ENCODE measurements at places on chromosomes 6 and 20.

GRCh38 chr20:37938181-37938750, 35.3 kb downstream of the VSTM2L start:
- no peak for DNase-seq

DNA sequence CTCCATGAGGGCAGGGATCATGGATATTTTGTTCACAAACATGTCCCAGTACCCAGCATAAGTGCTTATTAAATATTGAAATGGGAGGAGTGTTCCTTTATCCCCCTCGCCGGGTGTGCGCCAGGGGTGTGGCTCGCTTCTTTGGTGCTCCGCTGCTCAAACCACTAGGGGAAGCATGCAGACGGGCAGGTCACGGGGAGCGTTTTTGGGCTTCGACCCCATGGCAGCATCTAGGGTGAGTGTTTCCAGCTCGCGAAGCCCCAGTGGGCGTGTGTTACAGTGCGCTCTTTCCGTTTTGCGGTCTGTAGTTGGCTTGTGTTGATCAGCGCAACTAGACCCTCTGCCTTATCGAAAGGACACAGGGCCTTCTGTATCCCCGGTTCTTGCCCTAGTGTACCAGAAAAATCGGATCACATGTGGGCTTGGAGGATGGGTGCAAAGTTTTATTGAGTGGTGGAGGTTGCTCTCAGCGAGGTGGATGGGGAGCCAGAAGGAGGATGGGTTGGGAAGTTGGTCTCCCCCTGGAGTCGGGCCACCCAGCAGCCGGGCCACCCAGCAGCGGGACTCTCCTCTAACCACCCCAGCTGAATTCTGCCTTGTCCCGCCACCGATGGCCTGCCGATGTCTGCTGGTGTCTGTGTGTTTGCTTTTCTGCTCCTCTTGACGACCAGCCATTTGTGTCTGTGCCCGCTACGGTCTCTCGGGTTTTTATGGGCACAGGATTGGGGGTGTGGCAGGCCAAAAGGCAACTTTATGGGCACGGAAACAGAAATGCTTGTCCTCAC, 43.2 kb upstream of the OGFRL1 start:
- no peak for DNase-seq

DNA sequence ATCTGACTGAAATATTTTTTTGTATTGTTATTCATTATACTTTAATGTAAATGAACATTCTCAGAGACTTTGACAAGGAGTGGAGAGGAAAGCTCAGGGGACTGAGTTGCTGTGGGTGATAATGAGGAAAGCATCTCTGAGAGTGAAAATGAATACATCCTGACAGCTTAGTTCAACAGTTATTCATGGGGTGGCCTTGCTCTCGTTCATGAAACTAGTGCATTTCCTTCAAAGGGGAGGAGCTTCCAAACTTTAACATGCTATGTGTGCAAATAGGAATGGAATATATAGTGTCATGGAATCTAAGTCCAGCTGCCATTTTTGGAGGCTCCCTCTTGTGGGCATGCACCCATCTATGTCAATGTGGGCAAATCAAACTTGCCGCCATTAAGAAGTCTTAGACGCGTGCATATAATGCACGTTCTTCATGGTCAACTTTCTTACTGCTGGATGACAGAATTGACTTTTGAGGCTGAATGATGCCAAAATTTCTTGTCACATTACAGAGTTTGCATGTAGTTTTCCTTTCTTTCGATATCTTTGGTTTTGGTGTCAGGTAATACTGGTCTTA, 124.3 kb upstream of the TMEM170B start:
- DNase-seq, result no peak

DNA sequence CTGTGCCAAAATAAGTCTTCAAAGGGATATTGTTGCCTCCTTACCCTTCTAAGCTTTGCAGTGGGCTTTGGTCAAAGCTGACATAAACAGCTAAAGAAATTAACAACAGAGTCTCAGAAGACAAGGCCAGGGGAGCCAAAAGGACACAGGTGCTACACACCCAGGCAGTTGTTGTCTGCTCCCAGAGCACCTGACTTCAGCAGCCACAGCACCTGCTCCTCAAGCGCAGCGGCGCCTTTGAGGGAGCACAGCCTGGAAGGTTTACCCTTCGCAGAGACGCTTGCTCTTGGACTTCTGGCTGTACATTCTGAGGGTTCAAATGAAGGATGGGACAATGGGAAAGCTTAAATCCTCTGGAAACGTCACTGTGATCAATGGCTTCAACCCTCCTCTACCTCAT, 16.6 kb downstream of the B4GALT5 start:
- no peak for DNase-seq

GRCh38 chr6:40891131-40891530, 147.9 kb downstream of the UNC5CL start:
- no peak for DNase-seq

DNA sequence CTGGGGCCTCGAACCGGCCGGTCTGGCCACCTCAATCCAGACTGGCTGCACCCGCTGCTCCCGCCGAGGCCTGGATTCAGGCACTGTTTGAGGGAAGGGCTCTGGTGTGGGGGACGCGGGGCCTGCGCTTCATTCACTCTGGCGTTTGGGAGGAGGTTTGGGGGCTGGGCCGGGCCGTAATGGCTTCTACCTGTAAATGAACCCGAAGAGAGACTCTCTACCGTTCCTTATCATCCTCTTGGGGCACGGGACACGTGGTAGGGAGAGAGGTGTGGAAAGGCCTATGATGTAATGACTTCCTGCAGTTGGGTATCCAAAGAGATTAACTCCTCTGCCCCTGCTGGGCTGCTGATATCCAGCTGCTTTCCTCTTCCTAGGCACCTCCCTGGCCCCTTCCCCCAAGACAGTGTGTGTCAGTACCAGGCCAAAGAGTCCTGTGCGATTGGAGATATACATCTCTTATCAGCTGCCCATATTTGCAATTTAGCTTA, 1.8 kb downstream of the FOXO3 start:
- no peak for DNase-seq

- DNase-seq, result no peak
Observed at GRCh38 chr20:2603816-2604505, 48.5 kb upstream of the NOP56 start.

DNA sequence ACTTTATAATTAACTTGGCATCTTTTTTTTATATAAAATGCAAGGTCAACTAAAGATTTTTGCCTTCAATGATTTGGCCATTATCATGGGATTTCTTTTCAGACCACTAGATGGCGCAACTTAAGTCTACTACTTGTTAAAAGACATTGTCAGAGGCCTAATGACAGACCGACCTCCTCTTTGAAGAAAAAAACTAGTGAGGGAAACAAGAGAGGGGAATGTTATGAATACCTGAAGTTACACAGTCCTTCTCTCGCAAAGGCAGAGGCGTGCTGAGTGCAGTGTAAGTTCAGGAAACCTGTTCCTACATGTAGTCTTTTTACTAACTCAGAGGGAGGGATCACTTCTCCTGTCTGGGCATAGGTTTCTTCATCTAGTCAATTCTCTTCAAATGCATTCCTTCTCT, 9.3 kb downstream of the TRAPPC3L start:
- DNase-seq, result no peak

DNA sequence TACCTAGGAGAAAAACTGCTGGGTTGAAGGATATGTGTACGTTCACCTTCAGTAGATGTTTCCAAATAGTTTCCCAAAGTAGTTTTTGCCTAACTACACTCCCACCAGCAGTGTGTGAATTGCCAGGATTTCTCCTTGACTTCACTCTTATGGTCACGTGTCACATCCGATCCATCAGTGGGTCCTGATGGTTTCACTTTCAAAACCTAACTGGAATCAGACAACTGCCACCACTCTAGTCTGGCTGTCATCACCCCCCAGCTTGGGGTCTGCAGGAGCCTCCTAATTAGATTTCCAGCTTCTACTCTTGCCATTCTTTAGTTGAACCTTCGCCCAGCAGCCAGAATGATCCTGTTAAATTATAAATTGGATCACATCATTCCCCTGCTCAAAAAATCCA, 8.5 kb upstream of the SLC12A5 start:
- no peak for DNase-seq

DNA sequence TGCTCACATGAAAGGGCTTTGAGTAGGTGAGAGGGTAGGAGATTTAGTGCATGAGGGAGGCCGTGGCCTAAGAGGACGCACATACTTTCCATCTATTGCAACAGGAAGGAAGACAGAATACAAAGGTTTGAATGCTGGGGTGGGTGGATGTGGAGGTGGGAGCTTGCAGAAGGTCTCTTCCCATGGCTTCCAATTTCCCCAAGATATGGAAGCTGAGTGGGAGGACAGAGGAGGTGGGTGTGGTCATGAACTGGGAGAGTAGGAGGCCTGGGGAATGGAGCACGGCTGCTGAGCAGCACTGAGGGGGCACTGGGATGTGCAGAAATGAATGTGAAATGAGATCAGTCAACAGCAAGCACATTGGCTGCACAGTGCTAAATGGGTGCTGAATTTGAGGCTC, 70.3 kb downstream of the SCML4 start:
- no peak for DNase-seq

- no peak for DNase-seq
Observed at GRCh38 chr6:14290041-14290771, 172.6 kb downstream of the CD83 start.

DNA sequence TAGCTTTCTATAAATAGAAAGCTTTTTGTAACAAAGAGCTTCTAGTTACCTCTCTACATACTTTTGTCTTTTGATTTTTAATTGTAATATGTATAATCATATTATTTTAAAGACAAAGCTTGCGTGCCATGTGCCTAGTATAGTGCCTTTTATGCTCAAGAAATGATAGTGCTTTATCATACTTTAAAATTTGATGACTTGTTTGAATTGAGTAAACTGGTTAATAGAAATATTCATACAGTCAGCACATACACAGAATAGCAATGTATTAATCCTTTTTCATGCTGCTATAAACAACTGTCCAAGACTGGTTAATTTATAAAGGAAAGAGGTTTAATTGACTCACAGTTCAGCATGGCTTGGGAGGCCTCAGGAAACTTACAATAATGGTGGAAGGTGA, 313.0 kb downstream of the FRK start:
- no peak for DNase-seq

- no peak for DNase-seq
Observed at GRCh38 chr6:44116641-44117382, 10.4 kb downstream of the MRPL14 start.

DNA sequence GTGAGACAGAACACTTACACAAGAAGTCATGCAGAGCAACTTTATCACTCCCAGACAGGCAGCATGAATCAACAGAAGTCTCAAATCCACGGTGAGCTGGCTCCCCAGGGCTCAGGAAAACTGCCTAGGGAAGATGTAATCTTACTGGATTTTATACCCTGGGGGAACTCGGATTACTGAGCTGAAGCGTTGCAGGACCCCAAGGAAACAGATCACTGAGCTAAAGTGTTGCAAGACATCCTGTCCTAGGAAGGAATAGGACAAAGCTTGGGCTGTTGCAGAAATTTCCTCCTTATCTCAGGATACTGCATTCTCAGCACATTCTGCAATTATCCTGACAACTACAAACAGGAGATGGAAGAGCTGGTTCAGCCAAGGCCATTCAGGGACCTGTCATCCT, 224.8 kb downstream of the TFAP2A start:
- no peak for DNase-seq

- no peak for DNase-seq
Observed at GRCh38 chr20:48772183-48772976, 55.4 kb downstream of the PREX1 start.

DNA sequence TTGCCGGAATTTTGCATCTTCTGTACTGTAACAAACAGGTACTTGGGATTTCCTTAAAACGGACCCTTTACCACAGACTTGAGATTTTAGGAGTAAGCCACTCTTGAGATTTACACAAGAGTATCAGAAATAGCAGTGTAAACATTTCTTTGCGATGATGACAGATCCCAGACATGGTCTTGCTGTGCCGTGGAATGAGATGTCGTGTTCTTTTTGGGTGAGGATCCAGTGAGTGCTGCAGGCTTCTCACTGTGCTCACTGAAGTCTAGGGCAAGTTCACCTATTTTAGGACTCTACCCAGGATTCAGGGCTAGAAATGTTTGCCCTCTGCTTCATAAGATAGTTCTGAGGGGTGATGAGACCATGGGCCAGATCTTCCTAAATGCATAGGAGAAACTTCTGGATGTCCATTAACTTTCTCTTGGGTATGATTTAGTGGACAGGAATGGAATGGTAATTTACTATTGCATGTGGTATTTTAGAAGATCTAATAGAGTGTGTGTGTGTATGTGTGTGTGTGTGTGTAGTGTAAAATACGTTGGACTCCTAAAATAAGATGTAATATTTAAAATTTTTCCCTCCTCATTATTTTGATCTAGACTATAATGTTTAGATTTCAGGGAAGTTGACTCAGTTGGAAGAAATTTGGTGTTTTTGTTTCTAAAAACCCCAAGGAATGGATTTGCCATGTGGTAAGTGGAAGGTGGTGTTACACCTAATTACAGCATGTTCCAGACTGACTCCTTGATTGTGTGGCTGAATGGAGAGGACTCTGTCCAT, 8.5 kb downstream of the LRRC1 start:
- DNase-seq, result no peak

- DNase-seq, result no peak
Observed at GRCh38 chr20:51319522-51319921, 223.0 kb downstream of the NFATC2 start.

- DNase-seq, result no peak
Observed at GRCh38 chr6:35161266-35161665, 20.1 kb upstream of the TCP11 start.

DNA sequence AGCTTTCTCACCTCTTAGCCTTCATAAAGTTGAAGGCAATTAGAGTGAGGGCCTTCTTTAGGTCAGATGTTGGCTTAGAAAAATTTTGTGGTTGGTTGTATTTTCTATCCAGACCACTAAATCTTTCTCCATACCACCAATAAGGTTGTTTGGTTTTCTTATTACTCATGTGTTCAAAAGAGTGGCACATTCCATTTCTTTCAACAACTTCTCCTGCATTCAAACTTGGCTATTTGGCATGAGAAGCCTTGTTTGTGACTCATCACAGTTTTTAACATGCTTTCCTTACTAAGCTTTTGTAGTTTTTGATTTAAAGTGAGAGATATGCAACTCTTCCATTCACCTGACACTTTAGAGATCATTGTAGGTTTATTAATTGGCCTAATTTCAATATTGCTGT, 949.6 kb downstream of the TBC1D32 start:
- no peak for DNase-seq

DNA sequence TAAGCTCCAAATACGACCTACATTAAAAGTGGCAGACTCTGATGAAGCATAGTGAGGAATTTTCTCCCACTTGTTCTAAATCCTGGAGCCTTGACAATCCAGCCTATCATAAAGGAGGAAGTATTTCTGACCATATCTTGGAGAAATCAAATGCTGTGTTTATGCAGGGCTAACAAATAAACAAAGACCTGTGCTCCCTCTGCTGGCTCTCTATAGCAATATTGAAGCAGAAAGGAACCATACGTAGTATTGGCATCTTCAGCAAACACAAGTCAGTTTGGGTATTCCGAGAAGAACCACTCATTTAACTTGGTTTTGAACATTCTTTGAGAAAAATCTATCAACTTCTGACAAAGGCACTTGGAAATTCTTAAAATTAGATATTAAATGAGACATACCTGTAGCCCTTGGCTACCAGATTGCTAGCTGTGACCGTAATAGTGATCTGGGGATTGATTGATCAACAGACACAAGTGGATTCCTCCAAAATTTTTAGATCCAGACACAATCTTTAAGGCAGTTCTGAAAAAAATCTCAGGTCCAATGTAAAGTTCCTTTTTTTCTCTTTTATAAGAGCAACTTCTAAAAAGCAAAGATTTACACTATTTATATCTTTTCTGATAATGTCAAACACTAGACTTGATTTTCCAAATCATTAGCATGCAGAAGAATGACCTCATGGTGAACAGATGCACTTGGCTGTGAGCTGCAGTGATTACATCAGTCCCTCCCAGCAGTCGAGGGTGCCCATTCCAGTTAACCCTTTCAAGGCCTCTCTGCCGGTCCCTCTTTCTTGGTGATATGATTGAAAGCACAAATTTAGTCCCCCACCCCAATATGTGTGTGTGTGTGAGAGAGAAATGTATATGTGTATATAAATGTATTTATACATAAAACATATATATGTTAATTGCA, 40.2 kb downstream of the INSM1 start:
- DNase-seq, result no peak

Measured in stimulated activated CD8-positive, alpha-beta memory T cell treated with anti-CD3 and anti-CD28 coated beads, Interleukin-4, amount 100 ng/mL, for 4 hours (primary cell).